Substantia nigra (tissue), 51 donors: ENCODE measurements at places on chromosomes 16 and 17.

- DNase-seq = no peak
Observed at GRCh38 chr16:68005786-68006286, 6.6 kb upstream of the DPEP2 start.

DNA sequence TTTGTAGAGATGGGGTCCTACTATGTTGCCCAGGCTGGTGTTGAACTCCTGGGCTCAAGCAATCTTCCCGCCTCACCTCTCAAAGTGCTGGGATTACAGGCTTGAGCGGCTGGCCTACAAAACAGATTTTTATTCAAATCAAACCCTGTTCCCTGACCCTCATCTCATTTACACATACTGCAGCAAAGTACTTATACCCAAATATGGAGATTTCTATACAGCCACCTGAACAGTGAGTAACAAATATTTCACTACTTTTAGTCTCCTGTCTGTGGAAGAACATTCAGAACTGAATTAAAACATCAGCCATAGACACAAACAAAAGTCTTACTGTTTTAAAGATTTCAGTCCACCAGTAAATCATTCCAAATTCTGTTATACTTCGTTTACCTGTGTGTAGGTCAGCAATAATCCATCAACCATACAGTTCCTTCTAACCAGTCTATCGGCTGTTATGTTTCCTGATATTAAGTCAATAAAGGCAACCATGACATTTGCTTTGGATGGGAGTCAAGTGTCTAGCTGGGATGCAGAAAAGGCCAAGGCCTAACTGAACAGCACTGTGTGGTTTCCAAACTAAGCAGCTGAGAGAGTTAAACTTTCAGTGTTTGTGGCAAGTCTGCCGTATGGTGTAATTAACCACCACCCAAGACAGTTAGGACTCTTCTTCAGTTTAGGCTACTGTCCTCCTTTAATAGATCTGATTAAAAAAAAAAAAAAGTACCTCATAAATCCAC lies 22.3 kb downstream of the ERN1 start:
- DNase-seq = no peak

DNA sequence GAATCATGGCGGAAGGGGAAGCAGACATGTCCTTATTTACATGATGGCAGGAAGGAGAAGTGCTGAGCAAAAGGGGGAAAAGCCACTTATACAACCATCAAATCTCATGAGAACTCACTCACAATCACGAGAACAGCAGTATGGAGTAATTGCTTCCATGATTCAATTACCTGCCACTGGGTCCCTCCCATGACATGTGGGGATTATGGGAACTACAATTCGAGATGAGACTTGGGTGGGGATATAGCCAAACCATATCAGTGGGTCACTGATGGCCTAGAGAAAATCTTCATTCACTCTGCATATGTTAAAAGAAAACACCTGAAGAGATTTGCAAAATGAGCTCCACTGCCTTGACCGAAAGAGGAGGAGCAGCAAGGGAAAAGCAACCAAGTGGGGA lies 130.3 kb upstream of the FAM20A start:
- DNase-seq = no peak

- no peak for DNase-seq
Observed at GRCh38 chr16:30942426-30942806, 6.5 kb upstream of the ORAI3 start.

DNA sequence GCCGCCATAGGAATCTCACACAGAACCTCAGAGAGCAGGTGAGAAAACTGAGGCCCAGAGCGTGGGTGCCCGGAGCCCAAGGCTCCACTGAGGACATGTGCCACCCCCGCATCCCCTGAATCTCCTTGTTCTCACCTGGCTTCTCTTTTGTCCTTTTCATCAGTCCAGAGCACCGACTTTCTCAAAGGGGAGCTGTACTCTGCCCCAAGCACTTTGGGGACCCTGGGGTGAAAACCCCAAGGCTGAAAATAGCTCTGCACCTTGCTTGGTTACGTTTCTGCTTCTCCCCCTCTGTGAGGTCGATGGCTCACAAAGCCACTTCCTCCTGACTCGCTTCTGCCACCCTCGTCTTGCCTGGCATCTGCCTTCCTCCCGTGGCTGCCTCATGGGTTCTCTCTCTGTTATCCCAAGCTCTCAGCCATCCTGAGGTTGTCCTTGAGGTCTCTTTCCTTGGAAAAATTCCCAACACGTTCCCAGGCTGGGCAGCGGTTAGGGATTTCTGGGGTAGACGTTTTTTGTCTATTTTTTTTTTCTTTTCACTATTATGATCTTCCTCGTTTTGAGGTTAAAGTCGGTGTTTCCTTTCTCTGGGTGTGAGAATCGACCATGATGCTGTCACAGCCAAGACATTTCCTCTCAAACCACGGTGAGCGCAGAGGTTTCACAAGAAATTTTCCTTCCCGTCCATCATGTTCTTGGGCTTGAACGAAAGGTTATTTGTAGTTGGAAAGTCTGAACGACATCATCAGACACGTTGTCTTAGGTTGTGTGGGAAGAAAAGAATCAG lies 37.2 kb downstream of the IRF8 start:
- DNase-seq = no peak

DNA sequence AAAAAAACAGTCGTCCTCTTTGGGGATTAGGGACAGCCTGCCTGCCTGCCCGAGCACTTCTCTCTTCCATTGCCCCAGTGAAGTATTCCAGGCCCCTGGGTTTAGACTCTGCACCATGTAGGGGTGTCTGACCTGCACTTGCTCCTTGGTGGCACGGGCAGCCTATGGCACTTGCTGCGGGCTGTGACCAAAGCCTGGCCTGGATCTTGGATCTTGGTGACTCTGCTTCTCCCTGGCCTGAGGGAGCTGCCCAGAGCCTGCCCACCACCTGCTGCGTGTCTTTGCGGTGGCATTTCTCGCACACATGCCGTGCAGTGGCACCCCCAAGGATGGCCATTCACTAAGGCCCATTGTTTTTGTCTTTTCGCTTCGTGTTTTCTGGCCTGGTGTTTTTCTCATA lies 6.1 kb upstream of the STH start:
- DNase-seq = no peak

DNA sequence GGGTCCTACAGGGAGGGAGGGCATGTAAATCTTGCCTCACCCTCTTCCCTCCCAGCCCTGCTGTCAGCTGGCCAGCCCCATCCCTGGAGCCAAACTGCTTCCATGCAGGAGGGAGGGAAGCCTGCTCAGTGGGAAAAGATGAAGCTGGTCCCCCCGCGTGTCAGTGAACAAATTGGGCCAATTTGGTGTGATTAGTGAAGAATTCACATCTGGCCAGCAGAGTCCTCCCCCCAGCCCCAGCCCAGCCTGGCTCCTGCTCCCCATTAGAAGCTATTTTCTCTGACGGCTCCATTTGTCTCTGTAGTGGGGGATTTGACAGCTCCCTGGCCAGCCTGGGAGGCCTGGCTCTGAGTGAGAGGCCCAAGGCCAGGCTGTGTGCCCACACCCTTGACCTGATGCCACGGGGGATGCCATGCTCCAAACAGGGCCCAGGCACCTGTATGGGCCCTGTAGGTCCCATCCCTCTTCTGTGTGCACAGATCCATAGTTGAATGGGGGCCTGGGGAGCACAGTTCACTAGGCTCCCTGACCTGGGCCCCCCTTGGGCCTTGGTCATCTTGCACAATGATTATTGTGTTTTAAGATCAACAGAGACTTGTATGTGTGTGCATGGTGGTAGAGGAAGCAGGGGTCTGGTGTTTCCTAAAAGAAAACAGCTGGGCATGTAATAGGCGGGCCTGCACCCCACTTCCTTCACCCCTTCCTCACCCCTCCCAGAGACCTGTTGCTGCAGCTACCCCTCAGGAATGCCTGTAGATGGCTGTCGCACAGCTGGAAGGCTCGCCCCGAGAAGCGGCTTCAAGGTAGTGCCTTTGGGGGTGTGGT lies 50.7 kb upstream of the TAC4 start:
- DNase-seq = no peak

- DNase-seq = no peak
Observed at GRCh38 chr16:86970726-86971125, 346.5 kb downstream of the C16orf95 start.
